ENCODE measurements at places on chromosomes 2 and 18.

- DNase-seq = no peak
Measured at GRCh38 chr2:85503168-85503850, 35.7 kb upstream of the MAT2A start.

GRCh38 chr2:18684206-18685038 is 95.1 kb upstream of the NT5C1B start:
- DNase-seq = no peak

GRCh38 chr2:22947741-22948140 is 437.2 kb upstream of the KLHL29 start:
- no peak for DNase-seq

DNA sequence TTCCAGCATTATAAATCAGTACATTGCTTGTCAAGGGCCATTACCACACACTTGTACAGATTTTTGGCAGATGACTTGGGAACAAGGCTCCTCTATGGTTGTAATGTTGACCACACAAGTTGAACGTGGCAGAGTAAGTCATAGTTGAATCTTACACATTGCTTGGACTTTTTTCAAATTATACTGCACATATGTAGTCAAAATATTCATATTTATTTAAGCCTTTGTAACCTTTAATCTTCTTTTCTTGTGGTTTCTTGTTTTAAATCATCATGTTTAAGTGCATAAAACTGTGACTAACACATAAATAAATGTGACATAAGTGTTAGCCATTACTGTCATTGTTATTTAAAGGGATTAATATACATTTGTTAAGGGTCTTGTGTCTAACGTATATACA is 52.1 kb upstream of the EPB41L5 start:
- no peak for DNase-seq

DNA sequence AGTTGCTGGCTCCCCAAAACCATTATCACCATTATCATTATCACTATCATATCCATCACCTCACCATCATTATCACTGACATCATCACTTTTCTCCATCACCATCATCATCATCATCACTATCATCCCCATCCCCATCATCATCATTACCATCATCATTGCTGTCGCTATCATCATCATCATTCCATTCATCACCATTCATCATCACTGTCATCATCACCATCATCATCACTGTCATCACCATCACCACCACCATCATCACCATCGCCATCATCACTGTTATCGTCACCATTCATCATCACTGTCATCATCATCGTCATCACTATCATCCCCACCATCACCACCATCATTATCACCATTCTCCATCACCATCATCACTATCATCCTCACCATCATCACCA is 9.0 kb downstream of the HPCAL1 start:
- DNase-seq = no peak

DNA sequence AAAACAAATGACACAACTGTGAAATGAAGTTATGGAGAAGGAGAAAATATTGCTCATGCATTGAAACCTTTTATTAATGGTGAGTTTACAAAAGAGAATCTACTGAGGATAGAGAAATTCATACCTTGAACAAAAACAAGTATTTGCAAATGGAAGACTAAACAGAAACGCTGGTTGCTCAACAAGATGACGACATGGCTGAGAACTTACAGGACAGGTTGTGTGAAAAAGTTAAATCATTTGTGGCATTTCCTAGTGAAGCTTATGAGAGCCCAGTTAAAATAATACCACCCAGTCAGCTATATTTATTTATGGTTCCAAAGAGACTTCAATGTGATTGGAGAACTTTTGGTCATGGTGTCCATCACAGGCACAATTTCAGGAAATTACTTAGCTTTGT is 148.6 kb upstream of the PKDCC start:
- no peak for DNase-seq

DNA sequence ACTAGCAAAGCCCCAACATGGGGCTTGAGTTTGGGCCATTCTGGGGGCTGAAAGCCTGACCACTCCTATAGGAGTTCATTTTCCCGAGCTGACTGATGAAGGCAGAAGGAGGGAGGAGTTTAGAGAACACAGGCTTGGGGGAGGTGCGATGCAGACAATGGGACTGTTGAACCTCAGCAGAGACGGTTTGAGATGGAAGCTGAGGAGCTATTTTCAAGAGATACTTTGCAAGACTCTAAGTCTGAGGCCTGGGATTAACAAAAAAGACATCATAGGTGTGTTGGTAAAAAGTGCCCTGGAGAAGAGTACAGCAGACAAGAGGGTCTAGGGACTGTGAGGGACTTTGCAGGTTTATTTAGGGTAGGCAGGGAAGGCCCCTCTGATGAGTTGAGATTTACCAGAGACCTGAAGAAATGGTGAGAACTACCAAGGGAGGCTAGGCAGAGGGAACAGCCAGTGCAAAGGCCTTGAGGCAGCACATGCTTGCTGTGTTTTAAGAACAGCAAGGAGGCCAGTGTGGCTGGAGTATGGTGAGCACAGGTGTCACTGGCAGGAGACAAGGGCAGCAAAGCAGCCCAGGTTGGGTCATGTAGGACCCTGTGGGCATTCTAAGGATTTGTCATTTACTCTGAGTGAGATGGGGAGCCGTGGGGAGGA is 31.6 kb downstream of the PCBP1 start:
- DNase-seq = no peak

GRCh38 chr2:236919209-236919608 is 166.5 kb upstream of the COPS8 start:
- DNase-seq = no peak

DNA sequence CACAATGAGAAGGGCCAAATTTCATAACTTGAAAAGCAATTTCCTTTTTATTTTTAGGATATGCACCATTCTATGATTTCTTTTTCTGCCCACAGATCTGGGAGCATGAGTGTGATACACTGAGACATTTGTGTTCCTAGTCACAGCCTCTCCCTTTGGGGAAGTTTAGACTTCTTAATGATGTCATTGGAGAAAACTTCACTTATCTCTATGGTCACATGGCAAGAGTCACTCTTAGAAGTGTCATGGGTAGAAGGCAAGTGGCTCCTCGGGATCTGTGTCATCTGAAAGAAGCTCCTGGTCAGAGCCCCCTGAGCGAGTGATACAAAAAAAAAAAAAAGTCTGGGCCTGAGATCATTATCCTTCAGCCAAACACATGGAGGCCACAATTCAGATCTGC is 62.5 kb upstream of the LGALSL start:
- DNase-seq = no peak
